ENCODE measurements at places on chromosomes 5 and 9.

GRCh38 chr5:5381310-5381913 lies 41.1 kb upstream of the ICE1 start:
- no peak for DNase-seq

- DNase-seq, result no peak
Measured at GRCh38 chr9:131405428-131405827, 11.5 kb downstream of the PRRC2B start.

- peak; percentile 83 for DNase-seq
Measured at GRCh38 chr5:153209016-153209415, 281.5 kb upstream of the GRIA1 start.

- no peak for DNase-seq
Measured at GRCh38 chr5:113598926-113599325, 85.4 kb downstream of the YTHDC2 start.

- peak; percentile 51 for DNase-seq
Measured at GRCh38 chr5:36696059-36696673, 89.8 kb downstream of the SLC1A3 start.

- DNase-seq, result no peak
Measured at GRCh38 chr9:98101868-98102273, 17.2 kb downstream of the TRIM14 start.

DNA sequence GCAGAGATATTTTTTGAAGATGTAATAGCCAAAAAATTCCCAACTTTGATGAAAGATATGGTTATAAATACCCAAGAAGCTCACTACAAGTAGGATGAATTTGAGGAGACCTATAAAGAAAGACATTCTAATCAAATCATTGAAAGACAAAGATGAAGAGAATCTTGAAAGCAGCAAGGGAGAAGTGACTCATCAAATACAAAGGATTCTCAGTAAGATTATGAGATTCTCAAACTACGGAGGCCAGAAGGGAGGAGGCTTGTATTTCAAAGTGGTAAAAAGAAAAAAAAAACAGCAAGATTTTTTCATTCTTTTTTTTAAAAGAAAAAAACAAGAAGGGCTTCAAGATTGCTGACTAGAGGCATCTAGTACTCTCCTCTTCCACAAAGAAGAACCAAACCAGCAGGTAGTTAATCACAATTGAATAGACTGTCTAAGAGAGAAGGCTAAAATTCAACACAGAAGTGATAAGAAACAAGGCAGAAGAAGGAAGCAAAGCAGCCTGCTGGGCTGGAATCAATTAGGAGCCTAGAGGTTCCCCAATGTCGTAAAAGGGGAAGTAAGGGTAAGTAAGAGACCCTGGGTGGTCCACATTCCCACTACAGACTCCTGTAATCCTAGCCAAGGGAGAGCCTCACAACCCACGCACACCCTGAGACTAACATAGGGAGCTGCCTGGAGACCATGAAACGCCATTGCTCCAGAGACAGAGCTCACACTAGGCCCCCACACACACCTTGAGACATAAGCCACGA lies 59.1 kb upstream of the NIPAL4 start:
- DNase-seq, result no peak

- peak; percentile 2 for DNase-seq
Measured at GRCh38 chr5:32325062-32325461, 12.3 kb upstream of the MTMR12 start.

DNA sequence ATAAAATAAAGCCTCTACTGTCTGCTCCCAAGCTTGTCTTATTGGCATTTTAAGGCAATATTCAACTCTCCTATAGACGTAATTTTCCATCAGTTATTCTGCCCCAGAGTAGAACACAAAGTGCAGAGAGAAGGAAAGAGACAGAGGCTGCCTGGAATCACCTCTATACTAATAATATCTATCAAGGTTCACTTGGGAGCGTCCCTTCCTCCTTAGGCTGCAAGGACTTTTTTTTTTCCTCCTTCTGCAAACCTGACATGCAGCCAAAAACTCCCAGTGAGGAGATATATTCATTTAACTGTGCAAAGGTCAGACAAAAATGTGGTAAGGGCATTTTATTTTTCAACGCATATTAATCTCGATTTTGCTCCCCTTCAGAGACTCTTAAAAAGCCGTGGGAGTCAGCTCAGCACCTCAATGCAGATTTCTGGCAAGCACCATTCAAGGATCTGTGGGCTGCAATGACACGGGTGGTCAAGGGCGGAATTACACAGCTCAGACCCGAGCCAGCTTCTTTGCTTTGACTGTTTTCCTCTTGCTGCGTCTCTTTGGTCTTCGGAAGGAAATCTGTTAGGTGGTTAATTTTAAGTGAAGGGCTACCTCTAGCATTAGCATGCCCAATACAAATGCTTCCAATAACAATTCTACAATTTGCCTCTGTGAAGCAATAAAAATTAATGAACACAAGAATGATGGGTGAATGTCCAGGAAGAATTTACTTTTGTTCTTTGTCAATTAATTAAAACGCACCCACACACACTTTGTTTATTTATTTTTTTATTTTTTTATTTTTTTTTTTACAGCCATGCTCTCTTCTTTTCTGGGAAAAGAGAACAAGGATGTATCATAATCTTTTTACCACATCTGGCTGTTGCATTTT lies 587.7 kb upstream of the GRAMD2B start:
- DNase-seq, result no peak

DNA sequence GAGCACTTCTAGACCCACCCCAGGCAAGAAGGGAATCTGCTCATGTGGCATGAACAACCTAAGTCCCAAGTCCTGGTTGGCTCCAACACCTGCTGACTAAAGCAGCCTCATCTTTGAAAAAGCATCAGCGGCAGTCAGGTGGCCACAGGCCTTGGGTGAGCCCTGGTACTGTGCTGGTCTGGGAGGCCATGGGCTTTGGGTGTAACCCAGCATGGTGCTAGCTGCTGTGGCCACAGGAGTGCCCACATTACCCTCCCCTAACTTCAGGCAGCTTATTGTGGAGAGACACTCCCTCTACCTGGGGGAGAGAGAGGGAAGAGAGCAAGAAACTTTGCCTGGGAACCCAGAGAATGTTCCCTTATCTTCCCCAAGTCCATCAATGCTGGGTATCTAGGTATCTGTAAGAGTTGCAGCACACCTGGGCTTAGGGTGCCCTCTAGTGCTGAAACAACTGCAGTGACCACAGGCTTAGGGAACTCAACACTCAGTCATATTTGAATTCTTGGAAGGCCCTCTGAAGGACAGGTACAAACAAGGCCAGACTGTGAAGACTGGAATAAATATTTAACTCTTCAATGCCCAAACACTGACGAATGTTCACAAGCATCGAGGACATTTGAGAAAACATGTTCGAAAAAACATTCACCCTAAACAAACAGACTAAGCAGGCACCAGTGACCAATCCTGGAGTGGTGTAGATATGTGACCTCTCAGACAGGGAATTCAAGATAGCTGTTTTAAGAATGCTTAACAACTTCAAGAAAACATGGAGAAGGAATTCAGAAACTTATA lies 69.9 kb upstream of the OR2K2 start:
- peak; percentile 17 for DNase-seq

- DNase-seq, result peak; percentile 99
Measured at GRCh38 chr9:88651682-88652633, 117.0 kb downstream of the NXNL2 start.

- no peak for DNase-seq
Measured at GRCh38 chr5:32231241-32231640, 57.1 kb upstream of the GOLPH3 start.

DNA sequence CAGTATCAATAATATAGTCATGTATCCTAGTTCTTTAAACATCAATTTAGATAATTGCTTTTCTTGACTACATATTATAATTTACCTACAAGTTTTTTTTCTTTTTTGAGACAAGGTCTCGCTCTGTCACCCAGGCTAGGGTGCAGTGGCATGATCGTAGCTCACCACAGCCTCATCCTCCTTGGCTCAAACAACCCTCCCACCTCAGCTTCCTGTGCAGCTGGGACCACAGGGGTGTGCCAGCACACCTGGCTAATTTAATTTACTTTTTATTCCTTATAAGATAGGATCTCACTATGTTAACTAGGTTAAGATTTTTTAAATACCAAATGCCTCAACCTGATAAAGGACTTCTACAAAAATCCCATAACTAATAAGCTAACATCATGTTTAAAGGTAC lies 21.1 kb downstream of the UIMC1 start:
- no peak for DNase-seq

GRCh38 chr5:82384034-82384750 lies 106.0 kb upstream of the RPS23 start:
- no peak for DNase-seq

- DNase-seq, result peak; percentile 71
Measured at GRCh38 chr5:124596595-124597421, 149.6 kb downstream of the ZNF608 start.

GRCh38 chr9:92501671-92502393 lies 19.5 kb upstream of the ASPN start:
- peak; percentile 35 for DNase-seq

DNA sequence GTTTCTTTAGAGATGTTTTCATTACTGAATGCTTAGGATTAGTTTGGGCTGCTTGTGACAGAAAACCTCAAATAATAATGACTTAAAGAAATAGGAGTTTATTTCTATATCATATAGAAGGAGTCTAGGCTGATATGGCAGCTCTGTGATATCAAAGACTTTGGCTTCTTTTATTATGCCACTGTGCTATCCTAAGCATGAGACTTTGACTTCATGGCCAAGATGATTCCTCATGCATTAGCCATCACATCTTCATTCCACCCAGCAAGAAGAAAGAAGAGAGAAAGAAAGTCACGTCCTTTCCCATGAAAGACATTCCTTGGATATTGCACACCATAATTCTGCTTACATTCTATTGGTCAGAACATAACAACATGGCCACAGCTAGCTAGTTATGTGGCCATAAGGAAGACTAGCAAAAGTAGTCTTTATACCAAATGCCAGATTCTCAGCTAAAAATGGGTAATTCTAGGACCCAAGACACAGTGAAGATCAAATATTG lies 76.2 kb downstream of the DAPK1 start:
- peak; percentile 11 for DNase-seq

- no peak for DNase-seq
Measured at GRCh38 chr9:1427875-1428274, 377.7 kb downstream of the DMRT2 start.

DNA sequence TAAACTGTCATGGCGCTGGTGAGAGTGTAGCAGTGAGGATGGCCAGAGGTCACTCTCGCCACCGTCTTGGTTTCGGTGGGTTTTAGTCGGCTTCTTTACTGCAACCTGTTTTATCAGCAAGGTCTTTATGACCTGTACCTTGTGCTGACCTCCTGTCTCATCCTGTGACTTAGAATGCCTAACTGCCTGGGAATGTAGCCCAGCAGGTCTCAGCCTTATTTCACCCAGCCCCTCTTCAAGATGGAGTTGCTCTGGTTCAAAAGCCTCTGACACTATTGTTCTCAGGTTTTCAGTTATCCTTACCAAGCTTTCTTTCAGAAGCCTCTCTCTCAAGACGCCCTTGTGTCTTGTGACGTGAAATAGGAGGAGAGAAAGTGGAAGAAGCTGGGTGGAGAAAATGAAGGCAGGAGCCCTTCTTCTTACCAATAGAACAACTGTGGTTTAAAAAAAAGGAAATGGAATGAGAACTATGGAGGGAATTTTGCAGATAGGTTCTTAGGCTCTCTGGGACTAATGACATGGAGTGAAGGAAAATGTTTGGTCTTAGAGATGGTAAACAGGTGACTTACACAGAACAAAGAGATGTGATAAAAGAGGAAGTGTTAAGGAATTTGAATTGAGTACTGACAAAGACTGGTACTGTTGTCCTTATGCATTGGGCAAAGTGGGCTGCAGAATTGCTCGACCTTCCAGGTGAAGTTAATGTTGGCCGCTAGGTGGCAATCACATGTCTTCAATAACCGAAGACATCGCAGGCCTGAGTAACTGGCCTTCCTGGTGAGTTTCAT lies 133.3 kb upstream of the RAI14 start:
- DNase-seq, result peak; percentile 79

GRCh38 chr9:23382418-23382817 lies 443.6 kb downstream of the ELAVL2 start:
- DNase-seq, result no peak

GRCh38 chr9:32405506-32405905 lies 21.1 kb downstream of the ACO1 start:
- no peak for DNase-seq

- DNase-seq, result peak; percentile 69
Measured at GRCh38 chr9:5817862-5818261, 15.1 kb downstream of the ERMP1 start.

GRCh38 chr5:52738095-52738506 lies 49.6 kb upstream of the ITGA1 start:
- DNase-seq, result no peak

- no peak for DNase-seq
Measured at GRCh38 chr9:8860925-8861324, 1061.3 kb upstream of the DMAC1 start.

- DNase-seq, result no peak
Measured at GRCh38 chr5:99034336-99034735, 105.5 kb upstream of the CHD1 start.

GRCh38 chr5:126686451-126687126 lies 85.8 kb downstream of the PHAX start:
- DNase-seq, result no peak

- DNase-seq, result no peak
Measured at GRCh38 chr5:22842574-22842973, 10.6 kb downstream of the CDH12 start.

DNA sequence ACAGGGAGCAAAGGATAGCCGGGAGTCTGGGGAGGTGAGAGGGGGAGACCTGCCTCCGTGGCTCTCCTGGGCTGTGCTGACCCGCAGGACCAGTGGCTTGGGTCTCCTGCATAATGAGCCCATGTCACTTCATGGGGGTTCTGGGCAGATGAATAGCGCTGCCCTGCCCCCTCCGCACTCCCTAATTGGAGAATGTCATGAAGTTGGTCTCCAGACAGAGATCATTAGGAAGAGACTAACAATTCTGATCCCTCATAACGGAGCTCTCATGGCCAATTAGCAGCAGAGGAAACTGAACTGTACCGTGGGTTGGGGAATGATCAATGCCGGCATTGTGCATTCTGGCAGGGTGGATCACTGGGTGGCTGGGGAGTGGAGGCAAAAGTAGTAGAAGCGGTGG lies 186.1 kb downstream of the FSTL4 start:
- no peak for DNase-seq

DNA sequence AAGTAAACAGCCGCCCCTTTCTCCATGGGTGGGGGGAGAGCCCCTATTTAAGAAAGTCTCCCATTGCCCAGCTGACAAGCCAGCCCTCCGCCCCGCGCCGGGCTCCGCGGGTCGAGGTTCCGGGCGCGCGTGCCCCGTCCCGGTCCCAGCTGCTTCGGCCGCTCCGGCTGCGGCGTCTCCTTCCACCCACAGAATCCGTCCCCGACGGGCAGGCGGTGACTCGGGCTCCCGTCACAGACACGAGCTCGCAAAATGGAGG lies 223 bp downstream of the NR3C1 start:
- no peak for DNase-seq

GRCh38 chr5:168743617-168744016 lies 164.4 kb upstream of the PANK3 start:
- DNase-seq, result no peak

All from HCEC 1CT (cell line).